Stimulated activated naive CD8-positive, alpha-beta T cell treated with anti-CD3 and anti-CD28 coated beads, Interleukin-15, amount 100 ng/mL, for 72 hours (primary cell): ENCODE measurements at places on chromosomes 2 and 18.

- no peak for DNase-seq
Observed at GRCh38 chr2:100146657-100146960, 4.2 kb upstream of the AFF3 start.

GRCh38 chr2:147500819-147501395 lies 343.9 kb upstream of the ACVR2A start:
- DNase-seq, result no peak

GRCh38 chr18:25896178-25896780 lies 194.1 kb downstream of the SS18 start:
- peak; percentile 5 for DNase-seq

GRCh38 chr2:222611684-222612083 lies 44.2 kb downstream of the FARSB start:
- DNase-seq, result no peak

GRCh38 chr2:33085646-33086045 lies 138.9 kb downstream of the LTBP1 start:
- no peak for DNase-seq

GRCh38 chr2:27441958-27442919 lies at the start of gene KRTCAP3:
Gene KRTCAP3 (plus strand): TSS chr2:27442381. CDS start chr2:27442413, 32 bp downstream.
- no peak for DNase-seq

GRCh38 chr18:65792456-65793074 lies 41.8 kb downstream of the CDH7 start:
- no peak for DNase-seq

DNA sequence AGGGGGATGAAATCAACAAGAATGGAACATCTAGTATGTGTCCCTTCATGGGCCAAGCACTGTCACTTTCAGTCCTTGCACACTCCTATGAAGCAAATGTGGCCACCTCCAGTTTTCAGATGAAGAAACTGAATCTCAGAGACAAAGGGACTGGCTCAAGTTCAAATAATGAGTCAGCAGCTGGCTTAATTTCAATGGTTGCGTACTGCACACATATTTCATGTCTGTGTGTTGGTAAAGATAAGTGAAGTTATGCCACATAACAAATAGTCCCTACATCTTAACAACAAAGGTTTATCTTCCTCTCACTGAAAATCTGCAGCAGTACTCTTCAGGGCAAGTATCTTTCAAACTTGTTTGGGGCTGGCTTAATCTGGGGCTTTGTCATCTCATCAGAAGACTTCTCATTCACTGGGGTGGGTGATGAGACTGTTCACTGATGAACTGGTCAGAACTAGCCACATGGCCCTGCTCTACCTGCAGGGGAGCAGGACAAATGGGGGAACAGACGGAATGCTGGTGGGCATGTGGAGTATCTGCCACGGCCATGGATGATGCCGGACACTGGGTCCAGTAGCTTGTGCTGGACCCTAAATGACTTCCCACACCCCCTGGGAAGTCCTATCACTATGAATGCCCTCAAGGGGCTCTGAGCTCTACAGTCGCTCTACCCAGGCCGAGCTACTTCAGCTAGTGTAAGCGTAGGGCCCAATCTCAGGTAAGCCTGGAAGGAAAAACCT lies 263.2 kb downstream of the CYP26B1 start:
- no peak for DNase-seq

GRCh38 chr18:61572871-61573270 lies 239.6 kb downstream of the CDH20 start:
- DNase-seq, result no peak

DNA sequence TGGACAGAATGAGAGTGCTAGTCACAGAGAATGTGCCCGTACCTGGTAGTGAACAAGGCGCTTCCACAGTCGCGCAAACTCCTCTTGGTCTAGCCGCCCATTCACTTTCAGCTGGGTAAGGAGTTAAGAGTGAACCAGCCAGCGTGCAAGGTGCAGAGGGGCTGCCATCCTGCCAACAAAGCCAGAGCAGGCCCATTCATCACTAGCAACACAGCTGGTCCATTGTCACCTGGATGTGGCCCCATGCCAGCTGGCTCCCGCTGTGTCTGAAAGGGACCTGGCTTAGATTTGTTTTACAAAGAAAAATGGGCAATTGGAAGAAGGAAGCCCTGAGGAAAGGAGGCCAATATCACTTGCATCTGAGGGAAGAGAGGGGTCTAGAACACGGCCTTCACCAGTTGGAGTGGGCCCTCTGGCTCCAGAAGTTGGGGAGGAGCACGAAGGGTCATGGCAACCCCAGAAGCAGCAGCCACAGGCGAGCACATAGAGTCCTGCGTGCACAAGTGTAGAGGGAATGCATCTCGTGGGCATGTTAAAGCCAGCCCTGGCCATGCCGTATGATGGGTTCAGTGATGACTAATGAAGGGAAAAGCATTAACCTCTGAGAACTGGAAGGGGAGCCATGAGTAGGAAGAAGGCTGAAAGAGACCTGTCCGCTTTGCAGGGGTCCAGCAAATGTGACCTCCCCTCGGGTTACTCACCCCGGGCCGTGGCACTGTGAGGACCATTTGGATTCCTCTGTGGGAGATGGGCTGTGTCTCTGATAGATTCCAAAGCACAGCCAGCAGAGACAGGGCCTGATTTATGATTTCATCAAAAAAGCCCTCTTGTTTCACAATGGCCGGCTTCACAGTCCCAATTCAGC lies 70.6 kb downstream of the CAPN13 start:
- DNase-seq, result no peak

- no peak for DNase-seq
Observed at GRCh38 chr2:12479065-12479601, 237.6 kb upstream of the TRIB2 start.

DNA sequence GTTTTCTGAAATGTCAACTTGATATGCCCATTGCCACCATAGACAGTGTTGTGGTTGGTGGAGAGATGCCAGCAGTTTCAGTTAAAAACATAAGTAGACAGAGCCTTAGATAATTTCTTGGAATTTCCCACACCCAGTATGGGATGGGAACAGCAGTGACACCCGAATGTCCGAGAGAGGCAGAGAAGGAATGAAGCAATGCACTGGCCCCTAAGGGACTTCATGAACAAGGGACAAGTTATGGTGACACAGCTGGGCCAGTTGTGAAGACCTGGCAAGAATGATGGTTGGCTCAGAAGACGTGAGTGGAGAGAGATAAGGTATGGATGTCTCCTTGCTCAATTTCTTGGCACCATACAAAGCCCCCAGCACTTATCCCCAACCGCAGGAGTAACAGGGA lies 165.2 kb upstream of the APCDD1 start:
- DNase-seq, result no peak

- DNase-seq, result no peak
Observed at GRCh38 chr2:165630236-165630635, 160.7 kb downstream of the CSRNP3 start.

DNA sequence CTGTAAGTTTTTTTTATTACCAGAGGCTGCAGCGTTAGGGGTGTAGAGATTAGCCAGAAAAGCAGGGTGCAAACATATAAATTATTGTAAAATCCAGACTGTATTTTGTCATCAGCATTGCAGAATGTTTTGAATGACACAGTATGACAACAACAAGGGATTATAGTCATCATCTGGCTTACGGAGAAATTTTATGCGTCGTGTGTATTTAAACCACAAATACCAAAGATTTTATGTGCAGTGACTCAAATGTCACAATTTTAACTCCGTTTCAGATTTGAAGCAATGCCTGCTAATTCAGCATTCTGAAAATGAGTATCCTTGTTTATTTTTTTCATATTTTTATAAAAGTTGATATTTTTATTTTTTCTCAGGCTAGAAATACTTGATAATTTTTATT lies 19.4 kb upstream of the TMX3 start:
- no peak for DNase-seq

DNA sequence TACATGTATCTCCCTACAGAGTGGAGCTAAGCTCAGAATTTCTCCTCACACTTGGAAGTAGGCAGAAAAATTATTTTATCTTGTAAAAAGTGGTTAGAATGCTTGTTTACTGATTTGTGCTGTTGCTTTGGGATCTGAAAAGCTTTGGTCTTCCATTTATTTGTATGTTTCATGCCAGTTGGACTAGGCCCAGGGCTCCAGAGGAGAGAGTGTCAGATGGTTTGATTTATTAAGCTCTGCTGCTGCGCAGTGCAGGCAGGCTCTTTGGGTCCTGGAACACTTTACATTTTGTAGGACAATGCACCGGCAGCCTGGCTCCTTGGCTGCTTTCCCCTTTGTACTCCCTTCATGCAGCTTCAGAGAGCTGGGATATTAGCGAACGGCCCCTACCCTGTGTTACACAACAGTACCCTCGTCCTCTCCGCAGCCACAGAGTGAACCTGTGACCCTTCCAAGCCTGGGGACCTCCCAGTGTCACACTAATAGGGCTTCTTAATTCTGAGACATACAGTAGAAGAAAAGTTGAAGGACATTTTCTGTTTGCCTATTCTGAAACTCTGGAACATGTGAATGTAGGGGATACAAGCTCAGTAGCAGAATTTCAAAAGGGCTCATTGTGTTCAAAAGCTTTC lies 56.7 kb upstream of the EML6 start:
- no peak for DNase-seq

- no peak for DNase-seq
Observed at GRCh38 chr2:64773461-64774118, 119.9 kb upstream of the SERTAD2 start.

DNA sequence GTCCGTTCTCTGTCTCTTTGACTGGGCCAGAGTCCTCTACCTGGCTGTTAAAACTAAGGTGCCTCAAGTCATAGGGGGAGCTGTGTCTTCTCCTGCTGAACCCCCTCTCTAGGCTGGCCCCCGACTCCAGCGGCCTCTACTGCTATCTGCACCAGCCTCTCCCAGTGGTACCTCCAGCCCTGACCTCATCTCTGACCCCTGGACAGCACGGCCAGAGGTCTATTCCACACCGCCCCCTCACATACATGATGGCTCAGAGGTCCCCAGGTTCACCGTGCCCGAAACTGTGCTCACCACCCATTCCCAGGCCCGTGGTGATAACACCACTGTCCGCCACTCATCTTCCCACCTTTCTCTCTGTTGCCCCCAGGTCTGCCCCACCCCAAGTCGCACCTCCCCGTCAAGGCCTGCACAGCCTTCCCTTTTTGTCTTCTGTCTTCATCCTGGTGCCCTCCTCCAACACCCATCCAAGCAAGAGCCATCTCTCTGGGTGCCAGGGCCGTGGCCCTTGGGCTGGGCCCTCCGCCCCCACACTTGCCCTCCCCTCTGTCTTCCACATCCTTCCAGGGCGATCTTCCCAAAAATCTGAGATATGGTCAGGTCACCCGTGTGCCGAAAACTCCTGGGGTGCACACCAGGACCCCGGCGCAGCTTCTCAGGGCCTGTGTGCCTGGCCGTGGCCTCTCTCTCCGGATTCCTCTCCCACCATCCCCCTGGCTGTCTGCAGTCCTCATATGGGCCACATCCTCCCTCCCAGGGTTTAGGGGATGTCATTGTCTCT lies 134.4 kb upstream of the ID2 start:
- no peak for DNase-seq

DNA sequence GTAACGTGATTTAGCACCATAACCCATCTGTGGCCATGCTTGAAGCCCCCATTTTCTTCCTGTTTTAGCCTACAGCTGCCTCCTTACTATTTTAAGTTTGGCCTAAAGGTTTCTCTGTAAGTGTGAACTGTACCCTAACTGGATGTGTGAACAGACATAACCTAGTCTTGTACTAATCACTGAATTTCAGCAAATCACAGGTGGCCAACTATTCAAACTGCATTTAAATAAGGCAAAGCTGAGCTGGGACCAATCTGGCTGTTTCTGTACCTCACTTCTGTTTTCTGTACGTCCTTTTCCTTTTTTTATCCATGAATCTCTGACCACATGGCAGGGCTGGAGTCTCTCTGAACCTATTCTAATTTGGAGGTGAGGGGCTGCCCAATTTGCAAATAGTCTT lies 452.7 kb upstream of the HS6ST1 start:
- DNase-seq, result no peak

- DNase-seq, result no peak
Observed at GRCh38 chr2:75421986-75422385, 138.8 kb downstream of the EVA1A start.

- DNase-seq, result no peak
Observed at GRCh38 chr2:229196448-229196847, 74.6 kb downstream of the PID1 start.

- DNase-seq, result no peak
Observed at GRCh38 chr2:104177179-104177578, 676.7 kb upstream of the POU3F3 start.

DNA sequence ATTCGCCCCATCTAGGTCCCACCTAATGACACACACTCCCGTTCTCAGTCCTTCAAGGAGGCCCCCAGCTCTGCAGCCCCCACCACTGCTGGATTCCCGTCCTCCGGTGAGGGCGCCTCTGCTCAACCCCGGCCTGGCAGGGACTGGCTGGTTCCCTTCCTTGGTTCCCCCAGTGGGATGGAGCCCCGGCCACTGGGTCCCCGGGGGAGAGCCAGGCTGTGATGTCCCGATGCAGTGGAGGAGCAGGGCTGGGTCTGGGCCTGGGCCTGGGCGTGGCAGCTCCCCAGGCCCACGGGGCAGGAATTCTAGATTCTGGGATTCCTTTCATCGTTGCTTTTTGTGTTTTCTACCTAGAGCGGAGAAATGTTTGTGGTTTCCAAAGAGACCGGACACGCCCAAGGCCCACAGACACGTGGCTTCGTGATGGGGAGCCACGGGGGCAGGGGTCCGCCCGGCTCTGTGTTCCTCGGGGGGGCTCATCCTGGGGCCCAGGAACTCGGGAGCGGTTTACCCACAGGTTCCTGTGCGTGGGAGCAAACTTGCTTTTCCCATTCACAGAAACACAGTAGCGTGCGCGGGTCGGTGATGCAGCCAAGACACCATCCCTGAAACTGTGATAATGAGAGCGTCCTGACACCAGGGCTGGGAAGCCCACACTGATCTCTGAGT lies 67.0 kb downstream of the SLC66A2 start:
- no peak for DNase-seq

DNA sequence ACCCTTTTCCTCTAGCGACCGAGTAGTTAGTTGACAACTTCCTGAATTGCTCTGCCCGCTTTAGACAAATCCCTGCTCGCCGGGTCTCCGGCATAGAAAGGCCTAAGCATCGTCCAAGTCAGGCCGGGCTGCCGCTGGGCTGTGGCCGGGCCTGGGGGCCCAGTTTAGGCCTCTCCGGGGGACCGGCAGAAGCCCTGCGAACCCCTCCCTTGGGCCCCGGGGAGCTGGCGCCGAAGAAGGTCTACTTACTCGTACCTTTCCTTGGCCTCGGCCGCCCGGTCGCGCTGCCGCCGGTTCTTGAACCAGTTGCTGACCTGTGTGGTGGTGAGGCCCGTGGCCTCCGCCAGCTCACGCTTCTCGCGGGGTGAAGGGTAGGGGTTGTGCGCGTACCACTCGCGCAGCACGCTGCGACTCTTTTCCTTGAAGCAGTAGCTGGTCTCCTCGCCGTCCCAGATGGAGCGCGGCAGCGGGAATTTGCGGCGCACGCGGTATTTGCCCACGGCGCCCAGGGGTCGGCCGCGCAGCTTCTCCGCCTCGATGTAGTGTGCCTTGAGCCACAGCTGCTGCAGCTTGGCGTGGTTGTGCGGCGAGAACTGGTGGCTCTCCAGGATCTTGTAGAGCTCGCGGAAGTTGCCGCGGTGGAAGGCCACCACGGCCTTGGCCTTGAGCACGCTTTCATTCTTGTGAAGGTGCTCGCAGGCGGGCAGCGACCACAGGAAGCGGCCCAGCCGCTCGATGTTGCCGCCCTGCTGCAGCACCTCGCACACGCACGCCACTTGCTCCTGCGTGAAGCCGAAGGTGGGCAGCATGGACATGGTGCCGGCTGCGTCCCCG lies 739 bp downstream of the SIX2 start:
- peak; percentile 46 for DNase-seq
